ENCODE measurements at places on chromosomes 1 and 21. TPM values are rescaled to one million over a fixed set of nuclear protein-coding genes. Genes with fewer than 3 reads are reported as not detected.

KLHDC9 gene
- 4.8 TPM for total RNA-seq

DNA sequence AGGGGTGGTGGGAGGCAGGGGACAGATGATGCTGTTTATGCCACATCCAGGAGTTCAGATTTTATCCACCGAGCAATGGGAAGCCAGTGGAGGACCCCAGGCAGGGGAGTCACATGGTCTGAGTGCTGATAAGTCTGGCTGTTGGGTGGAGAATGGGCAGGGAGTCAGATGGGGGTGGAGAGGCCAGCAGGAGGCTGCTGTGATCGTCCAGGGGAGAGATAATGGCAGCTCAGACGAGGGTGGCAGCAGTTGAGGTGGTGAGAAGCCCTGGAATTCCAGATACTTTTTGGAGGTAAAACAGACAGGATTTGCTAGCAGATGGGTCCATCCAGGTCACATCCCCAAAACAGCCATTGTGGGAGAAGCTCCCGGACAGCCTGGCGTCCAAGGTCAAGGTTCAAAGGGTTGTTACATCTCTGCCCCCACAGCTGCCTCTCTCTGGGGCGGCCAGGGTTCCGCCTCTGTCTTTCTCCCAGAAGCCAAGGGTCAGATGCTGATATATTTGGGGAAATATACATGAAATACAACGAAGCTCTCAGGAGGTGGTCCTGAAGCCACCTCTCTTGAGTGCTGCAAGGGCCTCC lies 252.1 kb upstream of the TMEM51 start:
- DNase-seq: no peak

SV2A gene
- 35.4 TPM for total RNA-seq

DNA sequence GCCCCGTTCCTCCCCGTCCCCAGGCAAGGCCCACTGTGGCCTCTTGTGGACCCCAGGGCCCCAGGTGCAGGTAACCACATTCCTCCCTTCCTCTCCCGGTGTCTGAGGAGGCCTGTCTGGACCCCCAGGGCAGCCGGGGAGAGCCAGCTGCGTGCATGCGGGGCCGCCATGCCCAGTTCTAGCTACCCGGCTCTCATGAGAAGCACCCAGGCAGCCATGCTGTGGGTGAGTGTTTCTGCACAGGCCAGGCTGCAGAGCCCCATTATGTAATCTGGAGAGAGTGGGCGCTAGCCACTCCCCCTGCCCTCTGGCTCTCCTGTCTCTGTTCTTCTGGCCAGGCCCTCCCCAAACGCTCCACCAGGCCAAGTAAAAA lies 18.4 kb upstream of the PLEKHG5 start:
- no peak for DNase-seq

S100A7 gene
- not detected for total RNA-seq

GRCh38 chr1:81660286-81660685 lies 140.4 kb upstream of the ADGRL2 start:
- DNase-seq: no peak

GRCh38 chr1:178531887-178532286 lies 19.0 kb downstream of the TEX35 start:
- no peak for DNase-seq

DNA sequence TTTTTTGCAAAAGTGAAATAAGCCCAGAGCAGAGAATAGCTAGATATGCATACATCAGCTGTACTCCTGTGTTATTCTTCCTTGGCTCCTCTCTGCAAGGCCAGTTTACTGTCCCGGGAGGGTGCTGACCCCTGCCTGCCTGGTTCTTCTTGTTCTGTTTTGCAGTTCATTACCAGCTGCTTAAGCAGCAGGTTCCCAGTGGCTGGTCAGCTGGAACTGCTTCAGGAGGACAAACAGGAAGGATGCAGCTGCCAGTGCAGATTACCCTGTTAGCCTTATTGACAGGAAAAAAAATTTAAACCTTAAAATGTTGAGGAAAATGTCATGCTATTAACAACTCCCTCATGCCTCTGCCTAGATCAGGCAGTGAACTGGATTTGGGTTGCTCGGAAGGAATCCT lies 16.0 kb upstream of the LRIG2 start:
- no peak for DNase-seq

UMODL1 gene
- total RNA-seq: not detected

- no peak for DNase-seq
These were observed 2.5 kb downstream of the AGRN start for GRCh38 chr1:1022302-1023009.

GRCh38 chr21:36792505-36792967 lies 93.6 kb downstream of the SIM2 start:
- no peak for DNase-seq

DNA sequence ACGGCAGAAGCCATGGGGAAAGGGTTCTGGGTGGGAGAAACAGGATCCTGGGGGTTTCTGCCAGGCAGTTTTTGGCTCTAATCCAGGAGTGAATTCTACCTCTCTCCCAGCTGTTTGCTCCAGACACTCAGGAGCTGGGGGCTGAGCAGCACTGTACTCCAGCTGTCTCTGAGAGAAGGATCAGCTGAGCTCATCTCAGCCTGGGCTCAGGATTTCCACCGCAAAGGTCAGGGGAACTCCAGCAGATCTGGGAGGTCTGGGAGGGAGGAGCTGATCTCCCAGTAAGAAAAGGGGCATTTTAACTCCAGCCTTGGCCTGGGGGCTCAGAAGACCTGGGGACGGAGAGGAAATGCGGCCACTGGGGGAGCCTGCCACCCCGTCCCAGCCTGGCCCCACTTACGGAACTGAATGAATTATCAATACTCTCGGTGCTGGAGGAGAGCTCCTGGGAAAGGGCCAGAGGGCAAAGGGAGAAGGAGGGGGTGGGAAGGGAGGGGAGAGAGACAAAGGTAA lies 17.3 kb downstream of the PI4KB start:
- DNase-seq: no peak

DNA sequence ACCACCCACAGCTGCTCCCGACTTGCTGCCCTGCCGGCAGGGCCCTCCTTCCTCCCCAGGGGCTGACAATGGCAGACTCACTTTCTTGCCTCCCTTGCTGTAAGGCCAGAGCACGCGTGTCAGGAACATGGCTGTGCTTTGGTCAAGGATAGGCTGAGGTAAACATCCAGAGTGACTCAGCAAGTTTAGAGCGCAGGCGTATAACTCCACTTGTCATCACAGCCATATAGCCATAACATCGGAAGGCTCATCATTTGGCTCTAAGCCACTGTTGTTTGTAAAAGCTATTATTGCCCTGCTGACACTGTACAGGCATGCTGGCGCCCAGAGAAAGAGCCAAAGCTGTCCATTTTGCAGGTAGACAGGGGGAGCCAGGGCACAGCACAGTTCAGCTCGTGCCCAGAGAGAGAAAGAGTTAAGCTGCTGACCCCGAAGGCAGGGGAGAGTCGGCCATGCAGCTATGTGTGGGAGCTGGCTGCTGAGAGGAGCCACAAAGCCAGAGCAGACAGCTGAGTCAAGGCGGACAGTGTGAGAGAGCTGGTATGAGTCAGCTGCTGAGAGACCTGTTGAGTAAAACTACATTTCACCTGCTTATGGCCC lies 60.6 kb downstream of the GNG4 start:
- no peak for DNase-seq

- no peak for DNase-seq
These were observed 75.7 kb upstream of the RRP15 start for GRCh38 chr1:218209351-218209861.

DNA sequence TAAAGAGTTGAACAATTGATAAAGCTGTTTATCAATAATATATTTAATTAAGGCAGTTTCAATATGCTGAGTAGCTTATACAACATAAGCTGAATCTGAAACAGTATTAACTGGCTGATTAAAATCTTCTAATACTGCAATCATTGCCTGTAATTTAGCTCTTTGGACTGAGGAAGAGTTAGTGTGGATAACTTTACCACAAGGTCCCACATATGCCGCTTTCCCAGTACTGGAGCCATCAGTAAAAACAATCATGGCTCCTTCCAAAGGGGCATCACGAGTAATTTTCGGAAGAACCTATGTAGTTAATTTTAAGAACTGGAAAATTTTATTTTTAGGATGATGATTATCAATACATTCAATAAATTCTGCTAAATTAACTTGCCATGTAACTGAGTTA lies 6.7 kb downstream of the DAP3 start:
- DNase-seq: no peak

DNA sequence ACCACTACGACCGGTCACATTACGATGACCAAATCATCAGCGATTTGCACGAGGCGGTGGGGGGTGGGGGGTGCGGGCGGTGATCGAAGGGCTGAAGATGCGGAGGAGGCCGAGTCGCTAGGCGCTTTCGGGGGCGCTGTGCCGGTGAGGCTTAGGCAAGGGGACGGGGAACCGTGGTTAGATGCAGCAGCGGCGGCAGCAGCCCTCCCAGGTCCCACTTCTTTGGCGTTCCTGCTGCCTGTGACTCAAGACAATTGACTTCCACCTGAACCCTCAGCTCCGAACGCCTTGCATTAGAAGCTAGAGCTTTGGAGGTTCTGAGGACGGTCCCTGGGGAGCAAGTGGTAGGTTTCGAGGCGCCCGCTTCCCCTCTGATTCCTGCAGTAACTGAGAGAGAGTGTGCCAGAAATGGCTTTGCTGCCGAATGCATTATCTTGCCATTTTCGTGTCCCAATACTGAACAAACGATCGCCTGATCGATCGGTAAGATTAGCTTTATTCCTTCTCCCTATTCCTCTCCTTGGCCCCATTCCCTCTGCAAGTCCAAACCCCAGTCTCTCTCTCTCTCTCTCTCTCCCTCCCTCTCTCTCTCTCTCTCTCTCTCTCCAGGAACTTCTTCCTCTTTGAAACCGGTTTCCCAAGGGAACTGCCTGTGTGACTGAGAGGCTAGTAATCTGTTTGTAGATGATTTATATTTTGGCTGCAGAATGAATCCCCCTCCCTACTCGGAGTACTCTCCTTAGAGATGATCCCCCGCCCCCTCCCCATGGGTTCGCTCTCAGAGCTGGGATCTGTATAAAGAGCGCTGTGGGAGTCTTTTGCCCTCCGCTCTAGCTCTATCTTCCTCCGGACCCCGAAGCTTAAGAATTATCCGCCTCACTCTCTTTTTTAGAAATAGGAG lies 735 bp upstream of the BRINP3 start:
- peak; percentile 82 for DNase-seq

DNA sequence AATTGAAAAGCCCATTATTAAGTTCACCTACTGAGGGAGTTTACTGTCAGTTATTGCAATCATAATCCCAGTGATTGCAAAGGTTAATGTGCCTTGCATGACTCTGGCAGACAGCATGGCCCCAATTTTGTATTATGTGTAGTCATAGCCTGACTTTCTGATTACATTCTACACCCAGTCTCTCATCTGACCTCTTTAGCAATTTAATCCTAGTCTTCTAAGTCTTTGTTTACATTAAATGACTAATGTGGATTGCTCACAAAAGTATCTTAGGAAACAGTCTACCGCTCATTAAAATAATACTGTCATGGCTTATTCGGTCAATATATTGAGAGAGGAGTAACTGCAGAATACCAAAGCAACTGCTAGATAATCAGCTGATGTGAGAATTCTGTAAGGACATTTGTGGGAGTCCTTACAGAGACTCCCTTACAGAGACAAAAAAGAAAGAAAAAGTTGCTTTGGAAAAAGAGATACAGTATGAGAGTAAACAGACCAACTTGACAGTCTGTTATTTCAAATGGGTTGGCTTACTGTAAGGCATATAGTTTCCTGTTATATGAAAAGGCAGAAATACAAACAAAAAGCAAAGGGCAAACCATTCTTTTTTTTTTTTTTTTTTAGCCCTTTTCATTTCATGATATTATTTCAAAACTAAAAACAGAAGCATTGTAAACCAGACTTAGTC lies 42.8 kb downstream of the SMG7 start:
- no peak for DNase-seq

PGLYRP4 gene
- total RNA-seq: not detected

DNA sequence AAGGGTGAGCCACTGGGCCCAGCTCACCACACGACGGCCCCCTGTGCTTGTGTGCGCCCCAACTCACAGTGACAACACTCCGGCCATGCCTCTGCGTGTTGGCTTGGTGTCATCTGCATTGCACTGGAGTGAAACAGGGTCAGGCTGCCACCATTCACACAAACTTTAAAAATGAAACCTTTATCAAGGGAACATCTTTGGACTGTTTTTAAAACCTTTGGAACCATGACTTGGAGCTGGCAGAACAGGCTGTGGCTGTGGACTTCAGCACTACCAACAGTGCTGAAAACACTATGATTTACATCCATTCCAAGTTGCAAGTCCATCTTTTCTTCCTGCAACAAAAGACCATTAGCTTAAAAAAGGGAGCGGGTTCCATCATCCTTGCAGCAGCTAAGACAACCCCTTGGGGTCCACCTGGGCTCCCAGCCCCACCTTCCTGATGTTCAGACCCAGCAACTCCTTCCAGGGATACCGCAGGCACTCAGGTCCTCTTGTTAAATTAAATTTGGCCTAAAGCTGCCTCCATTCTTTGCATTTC lies 25.6 kb downstream of the POFUT2 start:
- DNase-seq: no peak

MAP3K6 gene
- total RNA-seq: 2.4 TPM

SOD1 gene
- total RNA-seq: 373 TPM

DNA sequence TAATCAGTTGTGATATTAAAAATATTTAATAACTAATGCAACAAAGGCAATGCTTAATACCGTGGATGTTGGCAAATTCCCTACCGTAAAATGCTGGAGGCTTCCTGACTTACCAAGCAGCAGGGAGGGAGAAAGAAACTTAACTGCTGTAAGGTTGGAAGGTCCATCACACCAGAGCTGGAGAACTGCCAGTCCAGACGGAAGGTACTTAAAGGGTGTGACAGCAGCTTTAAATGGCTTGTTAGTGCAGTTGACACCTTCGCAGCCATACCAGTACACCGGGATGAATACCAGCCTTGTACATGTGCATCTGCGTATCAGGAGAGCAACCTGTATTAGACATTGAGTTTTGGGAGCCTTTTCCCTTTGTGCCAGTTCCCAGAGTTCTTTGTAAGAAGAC lies 269.5 kb upstream of the NCAM2 start:
- DNase-seq: no peak

GRCh38 chr1:37862330-37862729 lies 2.9 kb upstream of the MTF1 start:
- DNase-seq: no peak

DNA sequence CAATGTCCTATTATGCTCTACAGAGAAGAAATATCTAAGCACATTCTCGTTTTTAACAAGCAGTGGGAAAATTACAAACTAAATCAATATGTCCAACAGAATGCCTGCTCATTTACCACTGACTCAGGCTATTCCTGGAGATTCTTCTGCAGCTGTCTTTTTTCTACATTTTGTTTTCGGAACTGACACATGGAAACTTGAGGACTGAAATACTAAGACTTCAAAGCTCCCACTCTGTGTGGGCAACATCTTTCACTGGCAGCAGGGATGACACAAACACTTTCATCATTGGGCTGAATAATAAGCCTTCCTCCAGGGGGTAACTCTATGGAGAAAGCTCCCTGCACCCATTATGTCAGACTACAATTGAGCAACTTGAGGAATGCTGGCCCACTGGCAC lies 175.5 kb upstream of the NCAM2 start:
- DNase-seq: peak; percentile 22

- DNase-seq: no peak
These were observed 122.2 kb upstream of the VAMP3 start for GRCh38 chr1:7648761-7649384.

- no peak for DNase-seq
These were observed 13.7 kb downstream of the LRRC8B start for GRCh38 chr1:89538361-89538760.

- no peak for DNase-seq
These were observed 40.6 kb upstream of the ST6GALNAC3 start for GRCh38 chr1:76033800-76034475.

- DNase-seq: no peak
These were observed 828.2 kb upstream of the NCAM2 start for GRCh38 chr21:20169812-20170576.
